K562 (cell line): ENCODE measurements at places on chromosomes 5 and 9.

DNA sequence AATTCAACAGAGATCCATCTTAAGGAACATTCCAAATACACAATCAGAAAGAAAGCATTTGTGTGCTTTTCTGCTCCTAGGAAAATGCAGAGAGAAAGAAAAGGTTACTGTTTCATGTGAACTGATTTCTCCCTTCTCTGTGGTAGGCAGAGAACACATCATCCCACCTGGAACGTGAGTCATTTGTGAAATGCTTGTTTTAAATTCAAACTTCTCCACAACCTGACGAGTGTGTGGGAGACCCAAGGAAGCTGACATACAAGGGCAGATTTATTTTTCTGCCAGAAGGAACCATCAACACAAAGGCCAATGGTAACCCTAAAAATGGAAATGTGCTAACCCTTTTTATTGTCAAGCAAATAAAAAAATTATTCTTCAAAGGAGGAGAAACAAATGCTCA, 156.4 kb downstream of the EFNA5 start:
- no peak for DNase-seq

DNA sequence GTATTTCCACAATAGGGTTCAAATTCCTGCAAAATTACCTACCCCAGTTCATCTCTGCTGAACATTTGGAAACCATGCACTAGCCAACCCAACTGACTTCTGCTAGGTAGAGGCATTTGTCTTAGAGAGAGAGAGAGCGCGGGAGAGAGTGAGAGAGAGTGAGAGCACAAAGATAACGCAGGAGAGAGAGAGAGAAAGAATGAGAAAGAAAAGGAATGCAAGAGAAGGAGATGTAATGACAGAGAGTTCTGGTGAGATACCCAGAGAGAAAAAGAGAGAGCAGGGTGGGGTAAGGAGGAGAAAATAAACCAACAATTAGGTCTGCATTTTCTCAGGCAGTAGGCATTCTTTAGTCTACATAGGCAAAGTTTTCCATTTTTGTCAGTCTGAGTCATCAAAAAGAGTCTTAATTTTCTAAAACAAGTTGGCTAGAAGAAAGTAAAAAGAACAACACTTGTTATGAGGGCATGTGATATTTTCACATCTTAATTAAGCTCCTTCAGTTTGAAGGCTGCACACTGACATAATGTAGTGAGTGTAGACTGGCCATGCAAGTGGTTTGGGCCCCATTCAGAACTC, 98.2 kb downstream of the MAP1B start:
- DNase-seq = no peak

DNA sequence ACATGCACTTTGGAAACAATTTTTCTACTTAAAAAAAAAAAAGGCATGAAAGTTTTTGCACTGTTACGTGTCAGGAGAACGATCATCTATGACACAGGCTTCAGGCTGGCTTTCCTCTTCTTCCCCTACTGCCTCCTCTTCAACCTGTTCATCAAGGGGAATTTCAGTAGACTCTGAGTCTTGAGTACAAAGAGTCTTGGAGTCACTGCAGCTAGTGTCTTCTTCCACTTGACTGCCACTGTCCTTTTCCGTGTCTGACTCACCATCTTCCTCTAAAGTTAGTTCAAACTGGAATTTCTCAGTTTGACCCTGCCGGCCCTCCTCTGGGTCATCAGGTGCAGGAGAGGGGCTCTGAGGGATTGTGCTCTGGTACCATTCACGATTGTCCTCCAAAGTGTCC, 391.7 kb downstream of the RAB3C start:
- no peak for DNase-seq

GRCh38 chr5:116454417-116454927, 120.2 kb downstream of the SEMA6A start:
- peak; percentile 5 for DNase-seq

- no peak for DNase-seq
Measured at GRCh38 chr5:80763211-80763610, 108.4 kb upstream of the DHFR start.
